ENCODE measurements at places on chromosomes 5 and 9. TPM values are rescaled to one million over a fixed set of nuclear protein-coding genes. Genes with fewer than 3 reads are reported as not detected.

- H3K4me1 ChIP-seq, result peaks cover 8% of the 10 kb centered on the region
- no peaks in the 10 kb centered on the region for H3K36me3 ChIP-seq
- no peak for DNase-seq
- H3K4me3 ChIP-seq, result no peak overlapping the region
- H3K27me3 ChIP-seq, result no peaks in the 10 kb centered on the region
Measured at GRCh38 chr5:131607903-131608540, 27.0 kb downstream of the RAPGEF6 start.

- no peak overlapping the region for H3K4me3 ChIP-seq
- H3K27me3 ChIP-seq, result no peaks in the 10 kb centered on the region
- H3K27ac ChIP-seq, result no peak overlapping the region
- peak; percentile 68 for DNase-seq
Measured at GRCh38 chr9:73200694-73201452, 49.2 kb downstream of the ANXA1 start.

GRCh38 chr9:90441814-90442213 lies 200.8 kb downstream of the DIRAS2 start:
- H3K4me3 ChIP-seq, result no peak overlapping the region
- DNase-seq, result no peak
- H3K27me3 ChIP-seq, result no peaks in the 10 kb centered on the region
- no peaks in the 10 kb centered on the region for H3K36me3 ChIP-seq

GRCh38 chr5:116947691-116948528 lies 373.3 kb upstream of the SEMA6A start:
- no peak overlapping the region for H3K4me3 ChIP-seq
- DNase-seq, result peak; percentile 61
- H3K4me1 ChIP-seq, result no peaks in the 10 kb centered on the region
- no peaks in the 10 kb centered on the region for H3K36me3 ChIP-seq
- H3K27me3 ChIP-seq, result no peaks in the 10 kb centered on the region

- H3K27ac ChIP-seq, result no peak overlapping the region
- H3K4me1 ChIP-seq, result no peaks in the 10 kb centered on the region
- no peak for DNase-seq
- peaks cover 22% of the 10 kb centered on the region for H3K36me3 ChIP-seq
- no peak overlapping the region for H3K4me3 ChIP-seq
Measured at GRCh38 chr5:32123058-32123805, 50.9 kb downstream of the GOLPH3 start.

- peaks cover 44% of the 10 kb centered on the region for H3K4me1 ChIP-seq
- H3K36me3 ChIP-seq, result peaks cover 24% of the 10 kb centered on the region
- no peaks in the 10 kb centered on the region for H3K27me3 ChIP-seq
- H3K27ac ChIP-seq, result peak overlapping the region; percentile 68
Measured at GRCh38 chr9:132637351-132637750, 32.4 kb downstream of the DDX31 start.

DNA sequence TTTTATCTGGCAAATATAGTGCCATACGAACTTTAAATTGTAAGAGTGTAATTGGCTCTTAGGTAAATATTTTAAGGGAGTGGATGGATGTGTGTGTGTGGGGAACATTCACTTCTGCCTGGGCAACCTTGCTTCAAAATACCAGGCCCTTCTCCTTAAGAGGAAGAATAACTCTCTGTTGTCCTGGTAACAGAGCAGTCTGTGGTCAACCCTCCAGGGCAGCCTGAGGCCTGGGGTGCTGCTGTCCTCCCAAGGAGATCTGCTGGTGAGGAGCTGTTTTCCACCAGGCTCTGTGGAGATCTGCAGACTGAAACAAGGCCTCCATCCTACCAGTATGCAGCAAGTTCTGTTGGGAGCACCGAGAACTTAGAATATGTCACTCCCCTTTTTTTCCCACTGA lies 325.2 kb downstream of the PSAT1 start:
- H3K36me3 ChIP-seq, result no peaks in the 10 kb centered on the region
- peaks cover 21% of the 10 kb centered on the region for H3K4me1 ChIP-seq
- DNase-seq, result no peak
- H3K27ac ChIP-seq, result no peak overlapping the region
- H3K27me3 ChIP-seq, result no peaks in the 10 kb centered on the region
- H3K4me3 ChIP-seq, result no peak overlapping the region

PHF24 gene
- total RNA-seq, result not detected

ECM2 gene
- not detected for total RNA-seq

CCNJL gene
- 7.7 TPM for total RNA-seq

ABL1 gene
- total RNA-seq, result 22.8 TPM

KIF12 gene
- 6.3 TPM for total RNA-seq

All from PC-3 (cell line).